ENCODE measurements at places on chromosomes 1 and 21. TPM values are rescaled to one million over a fixed set of nuclear protein-coding genes. Genes with fewer than 3 reads are reported as not detected.

- DNase-seq = no peak
Measured at GRCh38 chr1:173392895-173393658, 84.1 kb upstream of the PRDX6 start.

DNA sequence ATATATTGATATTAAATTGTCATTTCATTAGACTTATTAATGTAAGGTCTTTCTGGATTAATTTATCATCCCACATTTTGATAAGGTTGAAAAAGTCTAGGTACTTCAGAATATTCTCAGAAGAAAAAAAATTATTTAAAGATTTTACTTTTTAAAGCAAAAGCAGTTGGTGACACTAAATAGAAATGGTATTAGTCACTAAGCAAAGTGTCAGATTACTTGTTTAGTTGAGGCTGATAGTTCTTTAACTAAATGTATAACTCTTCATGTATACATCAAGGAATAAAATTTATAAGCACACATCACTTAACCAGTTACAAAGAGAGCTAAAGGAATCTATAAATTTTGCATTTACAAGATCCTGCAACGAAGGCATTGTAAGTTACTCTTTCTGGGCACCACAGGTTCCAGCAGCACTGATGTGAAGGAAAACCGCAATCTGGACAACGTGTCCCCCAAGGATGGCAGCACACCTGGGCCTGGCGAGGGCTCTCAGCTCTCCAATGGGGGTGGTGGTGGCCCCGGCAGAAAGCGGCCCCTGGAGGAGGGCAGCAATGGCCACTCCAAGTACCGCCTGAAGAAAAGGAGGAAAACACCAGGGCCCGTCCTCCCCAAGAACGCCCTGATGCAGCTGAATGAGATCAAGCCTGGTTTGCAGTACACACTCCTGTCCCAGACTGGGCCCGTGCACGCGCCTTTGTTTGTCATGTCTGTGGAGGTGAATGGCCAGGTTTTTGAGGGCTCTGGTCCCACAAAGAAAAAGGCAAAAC, 101.1 kb downstream of the ADARB1 start:
- DNase-seq = no peak

GRCh38 chr1:242784807-242785206, 260.3 kb upstream of the PLD5 start:
- DNase-seq = no peak

- DNase-seq = peak; percentile 36
Measured at GRCh38 chr1:216723274-216723780, at the start of gene ESRRG. TSS of gene ESRRG (minus strand) at chr1:216723429. CDS start at chr1:216723299, 130 bp downstream.

The NCAM2 gene
- 1.8 TPM for total RNA-seq

GRCh38 chr1:203563291-203563690, 63.3 kb upstream of the ATP2B4 start:
- DNase-seq = no peak

The ATP1A2 gene
- total RNA-seq = 18.6 TPM

DNA sequence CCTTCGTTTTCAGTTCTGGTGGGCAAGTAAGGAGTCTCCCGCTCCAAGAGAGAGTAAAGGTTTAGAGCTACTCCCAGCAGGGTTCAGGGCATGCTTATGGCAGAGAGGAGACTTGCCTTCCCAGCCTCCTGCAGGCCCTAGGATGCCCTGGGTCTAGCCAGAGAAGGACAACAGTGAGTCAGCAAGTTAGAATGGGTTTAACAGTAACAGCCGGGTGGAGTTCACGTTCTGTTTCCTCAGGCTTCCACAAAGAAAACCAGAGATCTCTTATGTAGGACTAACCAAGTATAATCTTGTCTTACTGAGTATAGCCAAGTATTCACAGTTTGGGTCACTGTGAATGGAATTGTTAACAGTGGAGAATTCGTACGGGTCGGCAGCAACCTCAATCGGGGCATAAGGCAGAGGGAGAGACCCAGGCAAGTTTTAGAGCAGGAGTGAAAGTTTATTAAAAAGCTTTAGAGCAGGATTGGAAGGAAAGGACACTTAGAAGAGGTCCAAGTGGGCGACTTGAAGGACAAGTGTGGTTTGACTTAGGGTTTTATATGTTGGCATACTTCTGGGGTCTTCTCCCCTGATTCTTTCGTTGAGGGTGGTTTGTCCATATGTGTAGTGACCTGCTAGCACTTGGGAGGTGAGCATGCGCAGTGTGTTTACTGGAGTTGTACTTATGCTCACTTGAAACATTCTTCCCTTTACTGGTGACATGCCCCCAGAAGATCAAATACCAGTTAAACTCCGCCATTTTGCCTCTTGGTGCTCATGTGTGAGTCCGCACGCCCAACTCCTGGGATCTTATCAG, 4.5 kb downstream of the OVAAL start:
- no peak for DNase-seq

The ZNF695 gene
- total RNA-seq = 0.06 TPM

- DNase-seq = no peak
Measured at GRCh38 chr1:24337455-24337854, 18.3 kb downstream of the GRHL3 start.

The MPL gene
- not detected for total RNA-seq

- DNase-seq = no peak
Measured at GRCh38 chr1:17521946-17522612, 17.4 kb upstream of the ARHGEF10L start.

Data from mucosa of gallbladder (tissue), 1 donor.